Brain microvascular endothelial cell (primary cell): ENCODE measurements at places on chromosomes 16 and 17.
A peak's percentile ranks its signal among the peaks of the same experiment; 100 is the strongest.

GRCh38 chr17:58420827-58421226, 3.5 kb upstream of the RNF43 start:
- DNase-seq = no peak

DNA sequence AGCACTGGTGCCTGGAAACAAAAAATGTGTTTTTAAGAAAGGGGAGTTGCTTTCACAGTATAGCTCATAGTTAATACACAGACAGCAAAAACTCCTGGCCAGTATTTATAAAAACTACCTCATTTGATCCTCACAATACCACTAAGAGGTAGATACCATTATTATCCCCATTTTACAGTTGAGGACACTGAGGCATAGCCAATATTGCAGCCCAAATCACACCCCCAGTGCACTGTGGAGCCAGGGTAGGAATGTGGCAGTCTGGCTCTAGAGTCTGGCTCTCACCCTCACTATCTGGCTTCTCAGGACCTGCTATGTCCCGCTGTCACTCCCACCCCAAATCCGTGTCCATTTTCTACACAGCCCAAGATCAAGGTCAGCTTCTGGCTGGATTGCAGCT, 2.6 kb downstream of the ARHGAP23 start:
- DNase-seq = no peak

GRCh38 chr16:68767581-68767980, 30.5 kb downstream of the CDH1 start:
- no peak for DNase-seq

DNA sequence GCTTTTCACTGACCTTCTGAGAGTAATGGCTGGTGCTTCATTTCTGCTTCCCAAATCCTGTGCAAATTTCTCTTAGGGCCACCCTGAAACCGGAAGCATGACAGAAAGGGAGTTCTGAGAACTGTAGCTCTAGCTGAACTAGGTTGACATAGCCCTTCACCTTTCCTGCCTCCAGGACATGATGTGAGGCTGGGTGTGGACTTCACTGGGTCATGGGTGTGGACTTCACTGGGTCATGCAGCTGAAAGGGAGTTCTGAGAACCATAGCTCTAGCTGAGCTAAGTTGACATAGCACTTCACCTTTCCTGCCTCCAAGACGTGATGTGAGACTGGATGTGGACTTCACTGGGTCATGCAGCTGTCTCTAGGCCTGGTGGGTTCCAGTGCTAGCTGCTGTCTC, 54.3 kb upstream of the NLRP1 start:
- no peak for DNase-seq

DNA sequence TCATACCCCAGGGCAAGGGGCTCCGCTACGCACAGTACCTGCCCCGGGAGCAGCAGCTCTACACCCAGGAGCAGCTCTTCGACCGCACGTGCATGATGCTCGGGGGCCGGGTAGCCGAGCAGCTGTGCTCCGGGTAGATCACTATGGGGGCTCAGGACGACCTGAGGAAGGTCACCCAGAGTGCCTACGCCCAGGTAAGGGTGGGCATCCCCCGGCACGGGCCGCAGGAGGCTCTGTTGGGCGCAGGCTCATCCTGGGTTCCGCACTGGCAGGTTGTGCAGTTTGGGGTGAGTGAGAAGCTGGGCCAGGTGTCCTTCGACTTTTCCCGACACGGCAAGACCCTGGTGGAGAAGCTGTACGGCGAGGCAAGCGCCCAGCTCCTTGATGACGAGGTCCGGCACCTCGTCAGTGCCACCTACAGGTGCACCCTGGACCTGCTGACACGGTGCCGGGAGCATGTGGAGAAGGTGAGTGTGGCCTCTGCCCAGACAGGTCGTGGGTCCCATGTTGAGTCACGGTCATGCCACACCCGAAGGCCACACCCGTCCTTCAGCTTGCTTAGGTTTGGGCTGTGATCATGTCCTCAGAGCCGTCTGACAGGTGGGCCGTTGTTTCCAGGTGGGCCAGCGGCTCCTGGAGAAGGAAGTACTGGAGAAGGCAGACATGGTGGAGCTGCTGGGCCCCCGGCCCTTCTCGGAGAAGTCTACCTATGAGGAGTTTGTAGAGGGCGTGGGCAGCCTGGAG, 19.3 kb downstream of the DBNDD1 start:
- DNase-seq = no peak

GRCh38 chr16:54027558-54027957, 259.0 kb downstream of the IRX3 start:
- peak; percentile 25 for DNase-seq

- no peak for DNase-seq
Observed at GRCh38 chr17:42133461-42134041, 10.9 kb downstream of the HSPB9 start.

DNA sequence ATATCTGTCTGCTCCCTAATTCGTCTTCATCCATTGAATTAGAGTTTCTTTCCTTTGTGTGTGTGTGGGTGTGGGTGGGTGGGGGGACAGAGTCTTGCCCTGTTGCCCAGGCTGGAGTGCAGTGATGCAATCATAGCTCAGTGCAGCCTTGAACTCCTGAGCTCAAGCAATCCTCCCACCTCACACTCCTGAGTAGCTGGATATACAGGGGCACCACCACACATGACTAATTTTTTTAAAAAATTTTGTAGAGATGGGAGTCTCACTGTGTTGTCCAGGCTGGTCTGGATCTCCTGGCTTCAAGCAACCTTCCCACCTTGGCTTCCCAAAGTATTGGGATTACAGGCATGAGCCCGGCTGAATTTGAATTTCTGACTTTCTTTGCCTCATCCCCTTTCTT, 34.5 kb upstream of the MED13 start:
- DNase-seq = no peak

- DNase-seq = no peak
Observed at GRCh38 chr16:85566561-85567100, 46.5 kb upstream of the GSE1 start.

DNA sequence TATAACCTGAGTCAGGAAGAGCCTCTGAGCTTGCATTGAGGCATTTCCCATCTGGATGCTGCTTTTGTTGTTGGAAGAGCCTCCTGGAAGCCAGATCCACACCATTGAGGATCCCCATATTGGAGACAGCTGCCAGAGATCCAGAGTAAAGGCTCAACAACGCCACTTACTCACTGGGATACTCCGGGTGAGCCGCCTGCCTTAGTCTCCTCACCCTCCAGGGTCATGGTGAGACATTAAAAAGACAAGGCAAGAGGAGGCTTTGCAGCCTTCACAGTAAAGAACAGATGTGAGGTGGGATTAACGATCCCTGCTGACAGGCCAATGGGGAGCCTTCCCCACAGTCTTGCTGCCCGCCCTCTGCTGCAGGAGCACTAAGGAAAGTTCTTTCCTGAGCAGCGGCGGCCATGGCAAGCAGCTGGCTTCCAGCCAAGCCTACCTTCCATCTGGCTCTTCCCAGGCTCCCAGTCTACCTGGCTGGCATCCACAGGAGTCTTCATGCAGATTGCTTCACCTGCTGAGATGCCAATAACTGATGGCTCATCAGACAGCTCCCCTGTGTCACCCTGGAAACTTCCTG, 198.5 kb downstream of the CYLD start:
- no peak for DNase-seq

DNA sequence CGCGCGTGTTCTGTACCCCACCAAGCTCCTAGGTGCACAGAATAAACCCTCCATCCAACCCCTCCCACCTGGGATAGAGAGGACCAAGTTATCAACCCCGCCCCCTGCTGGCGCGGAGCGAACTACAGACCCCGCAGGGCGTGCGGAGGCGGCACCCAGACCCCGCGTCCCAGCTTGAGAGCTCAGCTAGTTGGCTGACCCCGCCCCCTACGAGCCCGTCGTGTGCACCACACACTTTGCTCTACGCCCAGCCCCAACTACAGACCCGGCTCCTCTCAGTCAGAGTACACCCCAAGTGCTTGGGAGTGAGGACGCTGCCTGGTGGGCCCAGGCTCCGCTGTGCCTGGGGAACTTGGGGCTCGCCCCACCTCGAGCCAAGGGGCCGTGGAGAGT, 1.5 kb downstream of the GRIN2A start:
- no peak for DNase-seq

DNA sequence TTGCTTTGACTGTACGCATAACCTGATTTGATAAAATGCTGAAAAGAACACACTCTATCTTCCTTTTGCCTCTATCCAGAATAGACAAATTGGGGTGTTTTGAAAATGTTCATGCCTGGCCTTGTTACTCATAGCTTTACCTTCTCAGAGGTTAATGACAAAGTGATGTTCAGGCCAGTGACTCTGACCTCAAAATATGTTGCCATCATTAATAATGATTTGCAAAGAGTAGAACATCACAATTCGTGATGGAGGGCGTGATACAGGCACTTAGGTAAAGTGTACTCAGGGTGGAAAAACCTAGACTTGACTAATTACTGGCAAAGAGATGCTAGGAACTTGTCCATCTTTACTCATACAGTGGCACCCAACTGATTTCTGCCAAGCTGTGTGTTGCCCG, 656.6 kb upstream of the SOX9 start:
- DNase-seq = no peak

DNA sequence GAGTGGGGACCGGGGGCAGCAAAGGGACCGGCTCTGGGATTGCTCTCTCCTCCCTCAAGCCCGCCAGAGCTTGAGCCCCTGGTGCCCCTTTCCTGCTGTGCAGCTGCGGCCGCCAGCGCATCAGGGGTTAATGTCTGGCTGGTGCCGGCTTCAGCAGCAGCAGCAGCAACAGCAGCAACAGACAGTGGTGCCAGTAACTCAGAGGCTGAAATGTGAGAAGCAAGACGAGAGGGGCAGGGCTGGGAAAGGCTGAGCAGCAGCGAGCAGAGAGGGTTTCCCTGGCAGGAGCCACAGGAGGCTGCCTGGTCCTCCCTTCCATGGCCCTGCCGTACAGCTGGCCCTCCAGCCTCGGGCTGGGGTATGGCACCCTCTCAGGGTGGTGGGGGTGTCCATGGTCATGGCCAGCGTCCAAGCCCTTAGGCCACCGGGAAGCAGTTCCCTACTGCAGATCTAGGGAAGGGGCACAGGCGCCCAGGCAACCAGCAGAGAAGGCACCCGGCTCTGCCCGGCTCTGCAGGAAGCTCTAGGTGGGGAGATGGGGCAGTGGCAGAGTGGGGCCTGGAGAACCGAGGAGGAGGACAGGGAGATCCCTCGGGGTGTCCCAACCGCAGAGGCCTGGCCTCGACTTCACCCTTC, 21.1 kb upstream of the TFAP4 start:
- DNase-seq = peak; percentile 76

DNA sequence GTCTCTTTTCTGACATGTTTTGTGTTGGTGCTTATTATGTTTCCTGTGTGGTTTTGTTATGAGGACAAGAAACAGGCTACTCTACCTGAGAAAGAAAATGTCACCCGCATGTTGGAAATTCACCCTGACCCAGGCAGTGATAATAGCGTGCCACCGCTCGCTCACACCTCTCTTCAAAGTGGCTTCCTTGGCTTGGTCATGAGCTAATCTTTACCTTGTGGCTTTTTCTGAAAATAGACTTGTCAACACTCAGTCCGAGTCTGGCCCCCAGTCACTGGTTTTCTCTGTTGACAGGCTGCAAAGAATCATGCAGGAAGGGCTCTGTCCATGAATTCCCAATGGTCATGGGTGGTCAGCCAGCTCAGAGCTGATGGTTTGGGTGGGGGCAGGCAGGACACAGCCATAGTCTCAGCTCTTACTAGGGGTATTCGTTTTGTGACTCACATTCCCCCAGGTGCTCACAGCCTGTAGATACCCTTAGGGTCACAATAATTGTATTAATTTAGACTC, 121.3 kb upstream of the CACNG5 start:
- DNase-seq = no peak

- peak; percentile 50 for DNase-seq
Observed at GRCh38 chr17:80082403-80083135, 18.8 kb upstream of the GAA start.

DNA sequence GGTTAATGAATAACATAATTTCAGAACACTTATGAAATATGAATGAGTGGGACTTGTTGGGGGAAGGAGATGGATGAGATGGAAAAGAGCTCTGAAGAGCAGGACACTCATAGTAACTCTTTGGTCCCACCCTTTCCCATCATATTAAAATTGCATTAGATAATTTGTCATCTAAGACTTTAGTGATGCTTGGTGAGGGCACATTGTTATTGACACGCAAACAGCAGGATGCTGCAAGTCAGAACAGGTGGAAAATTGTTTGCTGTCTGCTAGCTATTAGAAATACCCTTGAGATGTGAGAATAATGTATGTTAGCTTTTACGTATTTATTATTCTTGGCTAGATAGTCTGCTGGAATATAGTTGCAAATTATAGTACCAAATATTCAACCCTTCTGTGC, 75.7 kb downstream of the TANC2 start:
- no peak for DNase-seq

DNA sequence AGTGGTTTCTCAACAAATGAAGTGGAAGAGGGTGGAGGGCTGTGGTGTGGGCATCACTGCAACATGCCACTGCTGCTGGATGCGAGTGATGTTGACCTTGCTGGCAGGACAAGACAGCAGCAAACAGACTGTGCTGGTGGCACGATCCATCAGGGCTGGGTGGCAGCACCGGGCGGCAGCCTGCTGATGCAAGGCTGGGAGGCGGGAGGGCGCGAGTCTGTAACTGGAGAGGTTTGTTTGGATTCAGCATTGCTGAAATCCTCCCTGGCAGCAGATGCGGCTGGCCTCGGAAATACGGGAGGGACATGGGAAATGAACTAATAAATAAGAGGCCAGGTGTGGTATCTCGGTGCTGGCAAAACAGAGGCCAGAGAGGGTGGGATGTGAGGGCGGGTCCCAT, 224.2 kb downstream of the ENGASE start:
- DNase-seq = no peak

DNA sequence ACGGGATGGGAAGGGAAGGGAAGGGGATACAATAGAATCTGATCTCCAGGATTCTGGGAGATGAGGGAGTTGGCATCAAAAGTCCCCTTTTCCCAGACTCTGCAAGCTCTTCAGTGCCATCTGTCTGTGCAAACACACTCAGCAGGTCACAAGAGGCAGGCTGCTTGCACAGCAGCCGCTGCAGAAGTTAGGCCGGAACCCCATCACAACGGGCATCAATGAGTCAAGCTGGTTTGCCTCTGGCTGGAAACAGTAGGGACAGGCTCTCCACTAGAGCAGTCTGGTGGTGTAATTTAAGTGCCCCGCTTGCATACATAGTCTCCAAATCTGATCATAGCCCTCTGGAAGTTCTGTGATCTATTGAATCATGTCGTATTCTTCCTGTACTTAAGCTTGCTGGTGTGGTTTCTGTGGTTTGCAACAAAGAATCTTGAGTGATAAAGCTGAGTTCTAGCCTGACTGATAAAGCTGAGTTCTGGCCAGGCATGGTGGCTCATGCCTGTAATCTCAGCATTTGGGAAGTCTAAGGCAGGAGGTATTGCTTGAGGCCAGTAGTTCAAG, 33.7 kb upstream of the KDM8 start:
- peak; percentile 98 for DNase-seq

GRCh38 chr16:11005611-11005975, 61.2 kb downstream of the CLEC16A start:
- no peak for DNase-seq

DNA sequence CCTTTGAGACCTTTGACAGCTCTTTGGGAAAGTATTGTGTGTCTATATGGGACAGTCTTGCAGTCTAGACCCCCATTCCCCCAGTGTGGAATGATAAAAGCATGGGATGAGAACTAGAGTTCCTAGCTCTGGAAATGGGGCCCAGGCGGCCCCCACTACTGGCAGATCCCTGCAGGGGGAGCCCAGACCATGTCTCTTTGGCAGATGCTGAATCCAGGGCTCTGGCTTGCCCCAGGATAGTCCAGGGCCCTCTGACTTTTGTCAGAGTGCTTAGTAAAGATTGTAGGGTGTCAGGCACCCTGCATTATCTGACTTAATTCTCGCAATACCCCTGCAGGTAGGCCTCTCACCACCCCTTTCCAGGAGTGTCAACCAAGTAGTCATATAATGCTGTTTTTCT, 8.3 kb downstream of the ALKBH5 start:
- DNase-seq = no peak

GRCh38 chr17:332023-332422, 20.6 kb downstream of the RPH3AL start:
- DNase-seq = no peak

GRCh38 chr16:4477966-4478365, 1.8 kb downstream of the HMOX2 start:
- no peak for DNase-seq
